ENCODE measurements at places on chromosomes 3 and 15.

- DNase-seq, result no peak
Observed at GRCh38 chr15:96262097-96262496, 68.4 kb upstream of the NR2F2 start.

DNA sequence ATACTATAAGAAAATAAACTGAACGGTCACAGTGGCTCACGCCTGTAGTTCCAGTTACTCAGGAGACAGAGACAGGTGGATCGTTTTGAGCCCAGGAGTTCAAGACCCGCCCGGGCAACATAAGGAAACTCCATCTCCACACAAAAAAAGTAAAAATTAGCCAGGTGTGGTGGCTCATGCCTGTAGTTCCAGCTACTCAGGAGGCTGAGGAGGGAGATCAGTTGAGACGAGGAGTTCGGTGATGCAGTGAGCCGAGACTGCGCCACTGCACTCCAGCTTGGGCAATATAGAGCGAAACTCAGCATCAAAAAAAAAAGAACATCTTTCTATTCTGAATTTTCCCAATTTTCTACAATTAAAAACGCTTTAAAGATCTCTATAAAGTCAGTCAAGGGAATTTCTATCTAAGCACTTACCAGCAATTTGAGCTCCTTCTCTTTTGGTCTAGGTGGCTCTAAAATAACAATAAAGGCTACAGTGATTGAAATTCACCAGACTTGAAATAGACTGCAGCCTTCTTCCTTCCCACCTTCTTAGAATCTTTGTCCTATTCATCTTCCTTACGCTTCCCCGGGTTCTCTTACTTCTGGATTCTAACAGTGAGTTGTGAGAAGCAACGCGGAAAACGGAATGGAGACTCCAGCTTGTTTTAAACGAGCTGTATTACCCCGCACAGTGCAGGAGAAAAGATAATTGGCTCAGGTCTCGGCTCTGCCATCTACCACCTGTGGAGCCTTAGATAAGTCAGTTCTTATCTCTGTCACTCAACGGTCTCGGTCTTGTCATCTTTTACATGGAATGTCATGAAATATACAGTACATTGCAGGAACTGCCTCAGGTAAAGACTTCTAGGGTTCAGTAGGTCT, 812 bp upstream of the SEC62 start:
- no peak for DNase-seq

GRCh38 chr3:184343200-184343876, 5.9 kb downstream of the FAM131A start:
- no peak for DNase-seq

- DNase-seq, result no peak
Observed at GRCh38 chr15:101049856-101050622, 130.9 kb downstream of the LRRK1 start.

- no peak for DNase-seq
Observed at GRCh38 chr15:95989392-95989791, 341.1 kb upstream of the NR2F2 start.

GRCh38 chr3:128804017-128804810, 75.2 kb upstream of the ACAD9 start:
- DNase-seq, result peak; percentile 79

DNA sequence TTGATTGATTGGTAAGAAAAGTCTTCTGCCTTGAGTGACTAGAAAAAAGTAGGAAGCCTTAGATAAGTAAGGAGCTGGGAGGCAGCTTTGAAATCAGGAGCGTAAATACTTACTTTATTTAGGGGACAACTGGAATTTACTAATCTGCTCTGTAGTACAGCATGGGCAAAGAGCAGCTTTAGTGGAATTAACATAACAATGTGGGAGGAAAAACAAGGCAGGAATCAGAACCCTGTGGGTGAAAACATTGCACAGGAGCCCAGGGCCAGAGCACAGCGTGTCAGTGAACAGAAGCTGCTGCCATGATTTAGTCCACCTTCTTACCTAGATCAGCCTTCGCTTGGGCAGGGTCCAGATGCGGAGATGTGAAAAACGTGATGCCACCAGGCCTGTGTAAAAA, 14.6 kb downstream of the FMN1 start:
- no peak for DNase-seq

- no peak for DNase-seq
Observed at GRCh38 chr3:186251948-186252619, 110.0 kb downstream of the DGKG start.

DNA sequence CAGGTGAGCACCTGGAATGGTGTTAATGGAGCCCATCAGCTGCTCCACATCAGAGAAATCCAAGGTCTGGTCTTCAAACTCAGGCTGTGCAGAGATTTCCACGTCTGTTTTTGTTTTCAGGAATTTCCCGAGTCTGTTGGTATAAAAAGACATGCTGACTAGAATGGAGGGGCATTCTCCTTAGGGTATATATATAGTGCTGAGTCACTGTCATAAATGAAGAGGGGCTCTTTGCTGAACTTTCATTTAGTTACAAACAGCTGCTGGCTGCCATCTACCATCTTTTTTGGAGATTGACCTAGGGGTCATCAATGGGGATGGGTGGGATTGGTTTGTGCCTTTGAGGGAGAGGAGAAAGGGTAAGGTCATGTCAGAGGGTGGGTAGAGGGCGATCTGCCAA, 27.1 kb downstream of the FSD2 start:
- DNase-seq, result no peak

- DNase-seq, result no peak
Observed at GRCh38 chr15:55282284-55282833, 7.3 kb downstream of the RAB27A start.

GRCh38 chr3:31962801-31963205, 18.3 kb downstream of the OSBPL10 start:
- DNase-seq, result no peak

DNA sequence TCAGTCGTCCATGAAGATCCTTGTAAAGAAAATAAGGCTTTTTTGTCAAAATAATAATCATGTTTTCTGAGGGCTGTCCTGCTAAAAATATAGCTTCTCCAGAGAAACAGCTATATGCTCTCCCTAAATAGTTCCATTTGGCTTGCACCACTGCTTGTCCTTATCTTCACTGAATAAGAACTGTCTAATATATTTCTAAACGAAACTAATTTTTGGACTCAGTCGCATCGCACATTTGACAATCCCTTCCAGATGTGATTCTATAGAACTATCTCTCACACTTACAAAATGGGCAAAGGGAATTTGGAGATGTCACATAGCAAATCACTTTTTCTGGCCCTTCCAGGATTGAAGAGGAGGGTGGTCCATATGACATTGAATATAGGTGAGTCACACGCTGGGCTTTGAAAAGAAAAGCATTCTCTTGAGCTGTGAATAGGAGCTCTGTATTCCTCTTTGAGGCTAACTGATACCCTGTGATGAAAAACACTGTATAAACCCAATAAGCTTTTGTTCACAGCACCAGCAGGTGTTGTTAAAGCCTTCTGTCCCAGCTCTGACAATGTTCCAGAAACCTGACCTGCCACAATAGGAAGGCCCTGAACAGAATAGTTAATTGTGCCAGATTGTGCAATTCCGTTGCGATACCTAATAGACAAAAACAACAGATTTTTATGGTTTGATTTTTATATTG, 1144.2 kb downstream of the ROBO2 start:
- DNase-seq, result no peak

Measured in GM12864 (cell line).